ENCODE measurements at places on chromosomes 11 and 22. TPM values are rescaled to one million over a fixed set of nuclear protein-coding genes. Genes with fewer than 3 reads are reported as not detected.

GRCh38 chr11:78299000-78299710 lies 110.4 kb downstream of the USP35 start:
- DNase-seq, result no peak

Gene ZDHHC5
- 22.3 TPM for polyA plus RNA-seq

- no peak for DNase-seq
Observed at GRCh38 chr11:70637949-70638583, 239.7 kb downstream of the CTTN start.

Gene RIMBP3B
- 0.03 TPM for polyA plus RNA-seq
